ENCODE measurements at places on chromosomes 6 and 20.

DNA sequence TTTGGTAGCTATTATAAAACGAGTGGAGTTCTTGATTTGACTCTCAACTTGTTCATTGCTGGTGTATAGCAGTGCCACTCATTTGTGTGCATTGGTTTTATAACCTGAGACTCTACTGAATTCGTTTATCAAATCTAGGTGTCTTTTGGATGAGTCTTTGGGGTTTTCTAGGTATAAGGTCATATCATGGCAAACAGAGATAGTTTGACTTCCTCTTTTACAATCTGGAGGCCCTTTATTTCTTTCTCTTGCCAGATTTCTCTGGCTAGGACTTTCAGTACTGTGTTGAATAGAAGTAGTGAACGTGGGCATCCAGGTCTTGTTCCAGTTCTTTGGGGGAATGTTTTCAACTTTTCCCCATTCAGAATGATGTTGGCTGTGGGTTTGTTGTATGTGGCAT, 38.8 kb downstream of the SUMO4 start:
- DNase-seq: no peak

GRCh38 chr20:54606380-54606779, 131.0 kb downstream of the DOK5 start:
- no peak for DNase-seq

GRCh38 chr6:1494671-1495070, 105.3 kb downstream of the FOXF2 start:
- DNase-seq: no peak

- DNase-seq: no peak
Observed at GRCh38 chr6:47520282-47520681, 42.7 kb downstream of the CD2AP start.

DNA sequence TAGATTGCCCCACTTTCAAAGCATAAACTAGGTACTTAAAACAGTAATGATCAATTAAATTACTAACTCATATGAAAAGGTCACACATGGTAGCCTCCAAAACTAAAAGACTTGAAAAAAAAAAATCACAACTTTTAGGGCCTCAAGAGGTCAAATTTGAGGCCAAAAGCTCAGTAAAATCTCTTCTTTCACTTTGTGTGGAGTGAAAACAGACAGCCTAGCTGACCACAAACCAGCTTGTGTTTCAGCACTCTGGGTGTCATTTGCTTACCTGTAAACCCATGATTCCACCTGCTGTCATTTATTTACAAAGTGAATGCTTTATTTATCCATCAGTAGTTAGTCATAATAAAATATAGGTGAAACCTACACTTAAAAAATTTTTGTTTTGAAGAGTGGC, 34.0 kb downstream of the GNAS start:
- DNase-seq: no peak

DNA sequence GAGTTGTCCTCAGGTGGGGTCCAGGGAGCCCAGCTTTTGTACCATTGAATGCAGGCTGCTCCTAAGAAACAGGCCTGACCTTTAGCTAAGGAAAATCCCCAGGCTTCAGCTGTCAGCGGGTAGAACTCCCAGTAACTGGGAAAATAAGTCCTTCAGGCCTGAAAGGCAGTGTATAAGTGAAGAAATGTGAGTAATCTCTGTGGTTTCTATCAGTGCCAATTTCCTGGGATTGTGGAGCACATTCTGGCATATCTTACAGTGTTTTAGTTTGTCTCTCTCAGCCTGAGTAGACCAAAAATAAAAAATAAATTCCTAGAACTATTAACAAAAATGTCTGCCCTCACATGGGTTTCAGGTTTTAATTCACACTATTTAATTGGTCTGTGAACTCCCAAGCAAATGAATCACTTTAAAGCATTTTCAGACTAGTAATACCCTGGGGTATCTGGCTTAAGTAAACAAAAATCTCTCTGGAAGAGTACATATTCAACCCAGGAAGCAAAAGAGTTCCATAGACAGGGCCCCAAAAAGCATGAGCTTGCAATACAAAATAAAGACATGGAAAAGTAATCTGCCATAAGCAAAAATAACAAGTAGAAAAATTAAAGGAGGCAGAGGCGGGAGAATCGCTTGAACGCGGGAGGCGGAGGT, 566.2 kb upstream of the NOX3 start:
- peak; percentile 12 for DNase-seq

- DNase-seq: peak; percentile 92
Observed at GRCh38 chr6:16277101-16277981, 39.0 kb downstream of the GMPR start.

DNA sequence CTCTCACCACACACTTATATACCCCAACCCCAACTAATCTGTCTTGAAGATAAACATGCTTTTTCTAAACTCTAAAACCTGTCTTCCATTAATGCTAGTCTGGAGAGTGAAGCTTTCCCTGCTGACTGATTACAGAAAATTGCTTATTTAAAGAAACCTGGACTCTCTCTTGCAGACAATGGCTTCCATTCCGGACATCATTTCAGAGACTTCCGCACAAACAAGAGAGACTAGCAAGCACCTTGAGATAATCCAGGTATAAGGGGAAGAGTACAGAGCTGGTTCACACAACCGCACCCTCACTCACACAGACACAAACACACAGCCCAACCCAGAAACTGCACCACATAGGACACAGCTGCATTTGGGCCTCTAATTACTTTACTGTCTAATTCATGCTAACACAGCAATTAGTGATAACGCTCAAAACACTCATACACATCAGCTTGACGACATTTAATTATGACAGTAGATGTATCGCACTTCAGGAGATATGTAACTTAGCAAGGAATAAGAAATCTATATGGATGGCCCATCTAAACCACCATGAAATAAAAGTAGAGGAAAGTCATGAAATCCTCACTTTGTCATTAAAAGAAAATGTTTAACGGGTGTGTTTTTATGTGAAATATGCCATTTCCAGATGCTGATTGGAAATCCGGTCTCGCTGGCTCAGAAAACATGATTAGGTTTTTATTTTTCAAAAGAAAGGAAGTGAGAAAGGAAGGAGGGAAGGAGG, 138.1 kb upstream of the JARID2 start:
- DNase-seq: no peak

DNA sequence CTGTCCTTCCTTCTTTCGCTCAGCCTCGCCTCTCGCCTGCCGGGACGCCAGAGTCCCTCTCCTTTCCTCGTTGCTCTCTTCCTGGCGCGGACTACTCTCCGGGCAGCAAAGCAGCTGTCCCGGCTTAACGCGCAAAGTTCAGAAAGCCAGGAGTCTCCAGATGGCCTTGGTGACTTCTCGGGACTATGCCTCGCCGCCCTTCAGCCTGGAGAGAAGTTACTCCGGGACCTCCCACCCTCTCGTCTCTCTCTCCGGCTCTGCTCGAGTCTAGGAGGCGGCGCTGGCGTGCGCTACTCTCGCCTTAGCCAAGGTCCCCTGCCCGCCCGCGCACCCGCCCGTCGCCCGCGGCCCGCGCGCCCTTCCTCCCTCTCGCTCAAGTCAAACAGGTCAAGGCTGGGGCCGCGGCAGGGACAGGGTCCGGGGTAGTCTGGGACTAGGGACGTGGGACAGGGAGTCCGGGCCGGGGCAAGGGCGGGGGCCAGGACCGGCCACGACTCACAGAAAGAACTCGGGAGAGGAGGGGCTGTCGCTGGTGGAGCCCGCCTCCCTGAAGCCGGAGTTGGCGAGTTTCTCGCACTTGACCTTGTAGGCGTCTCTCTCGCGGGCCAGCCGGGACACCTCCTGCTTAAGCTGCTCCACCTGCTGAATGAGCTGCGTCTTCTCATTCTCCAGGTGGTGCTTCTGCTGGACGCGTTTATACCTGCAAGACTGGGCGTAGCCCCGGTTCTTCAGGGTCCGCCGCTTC, 1.5 kb downstream of the MAFB start:
- peak; percentile 41 for DNase-seq

- no peak for DNase-seq
Observed at GRCh38 chr20:11377761-11378160, 539.9 kb upstream of the BTBD3 start.

DNA sequence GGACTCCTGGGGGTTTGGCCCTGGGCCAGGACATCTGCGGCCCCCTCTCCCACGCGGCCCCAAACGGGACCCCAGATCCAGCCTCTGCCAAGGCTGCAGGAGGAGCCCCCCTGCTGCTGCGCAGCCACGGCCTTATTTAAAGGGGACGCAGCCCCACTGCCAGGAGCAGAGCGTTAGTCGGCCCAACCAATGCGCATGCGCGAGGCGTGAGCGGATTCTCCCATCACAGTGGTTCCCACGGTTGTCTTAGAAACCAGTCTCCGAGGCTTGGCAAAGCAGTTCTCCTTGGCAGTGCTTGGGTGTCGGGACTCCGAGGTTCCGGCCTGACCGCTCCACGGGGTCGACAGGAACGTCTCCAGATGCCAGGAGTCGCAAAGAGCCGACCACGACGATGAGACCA, 288.3 kb upstream of the ZNF337 start:
- peak; percentile 65 for DNase-seq

GRCh38 chr20:9144643-9145042, 75.8 kb downstream of the PLCB4 start:
- no peak for DNase-seq

- DNase-seq: no peak
Observed at GRCh38 chr6:13397359-13398068, 69.2 kb upstream of the TBC1D7 start.

DNA sequence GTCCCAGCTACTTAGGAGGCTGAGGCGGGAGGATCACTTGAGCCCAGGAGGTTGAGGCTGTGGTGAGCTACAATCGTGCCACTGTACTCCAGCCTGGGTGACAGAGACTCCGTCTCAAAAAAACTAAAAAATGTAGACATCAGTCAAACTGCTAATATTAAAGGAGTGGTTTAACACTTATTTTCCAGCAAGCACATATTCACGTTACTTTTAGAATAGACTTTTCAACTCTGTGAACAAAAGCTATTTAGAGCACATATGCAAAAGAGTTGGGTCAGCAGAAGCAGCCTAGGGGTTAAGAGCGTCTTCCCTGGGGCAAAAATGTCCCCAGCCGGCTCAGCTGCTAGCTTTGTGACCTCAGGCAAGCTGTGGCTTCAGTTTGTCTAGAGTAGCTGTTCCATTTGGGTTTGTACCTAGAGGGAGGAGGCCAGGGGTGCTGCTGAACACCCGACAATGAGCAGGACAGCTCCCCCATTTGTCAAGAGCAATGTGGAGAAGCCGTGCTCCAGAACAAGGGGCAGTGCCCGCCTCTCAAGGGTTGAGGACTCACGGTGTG, 62.5 kb upstream of the PTGIS start:
- no peak for DNase-seq

DNA sequence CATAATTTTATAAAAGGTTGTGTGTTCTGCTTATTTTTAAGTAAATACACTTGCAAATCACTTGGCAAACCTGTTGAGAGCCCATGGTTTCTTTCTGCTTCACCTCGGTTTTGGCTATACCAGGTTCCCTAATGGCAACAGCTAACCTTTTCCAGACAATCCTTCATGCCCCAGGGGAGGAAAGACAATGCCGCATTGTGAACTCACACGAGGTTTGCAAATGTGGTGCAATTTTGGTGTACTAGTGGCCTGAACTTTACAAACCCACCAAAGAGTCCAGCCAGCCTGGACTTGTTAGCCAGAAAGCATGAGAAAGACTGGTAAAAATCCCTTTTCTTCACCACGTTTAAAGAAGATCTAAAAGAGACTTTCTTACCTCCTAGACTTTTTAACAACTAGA, 84.8 kb upstream of the SOX4 start:
- no peak for DNase-seq

DNA sequence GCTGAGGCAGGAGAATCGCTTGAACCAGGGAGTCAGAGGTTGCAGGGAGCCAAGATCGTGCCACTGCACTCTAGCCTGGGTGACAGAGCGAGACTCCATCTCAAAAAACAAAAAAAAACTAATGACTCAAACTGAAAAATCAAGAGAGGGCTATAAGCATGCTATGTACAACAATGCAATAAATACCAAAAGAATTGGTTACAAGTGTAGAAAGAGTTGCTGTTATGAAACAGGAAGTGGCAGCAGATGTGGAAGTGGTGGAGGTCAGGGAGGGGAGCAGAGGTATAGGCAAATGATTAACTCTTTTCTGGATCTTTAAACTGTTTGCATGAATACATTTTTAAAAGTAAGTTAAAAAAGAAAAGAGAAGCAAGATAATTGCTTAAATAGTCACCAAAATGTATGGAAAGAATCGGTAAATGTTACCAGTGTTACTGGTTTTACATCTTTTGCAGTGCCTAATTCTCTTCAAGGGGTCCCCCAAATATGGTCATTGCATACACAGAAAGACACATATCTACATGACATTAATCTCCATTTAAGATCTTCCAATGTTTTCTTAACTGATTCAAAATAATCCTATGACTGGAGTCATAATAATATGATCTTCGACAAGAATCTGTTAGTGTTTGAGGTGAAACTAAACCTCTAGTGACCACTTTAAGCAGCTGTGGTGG, 15.0 kb downstream of the CALHM6 start:
- peak; percentile 31 for DNase-seq

GRCh38 chr6:137795501-137795900, 71.6 kb upstream of the TNFAIP3 start:
- DNase-seq: no peak

- no peak for DNase-seq
Observed at GRCh38 chr6:4849226-4850022, 73.2 kb downstream of the CDYL start.

DNA sequence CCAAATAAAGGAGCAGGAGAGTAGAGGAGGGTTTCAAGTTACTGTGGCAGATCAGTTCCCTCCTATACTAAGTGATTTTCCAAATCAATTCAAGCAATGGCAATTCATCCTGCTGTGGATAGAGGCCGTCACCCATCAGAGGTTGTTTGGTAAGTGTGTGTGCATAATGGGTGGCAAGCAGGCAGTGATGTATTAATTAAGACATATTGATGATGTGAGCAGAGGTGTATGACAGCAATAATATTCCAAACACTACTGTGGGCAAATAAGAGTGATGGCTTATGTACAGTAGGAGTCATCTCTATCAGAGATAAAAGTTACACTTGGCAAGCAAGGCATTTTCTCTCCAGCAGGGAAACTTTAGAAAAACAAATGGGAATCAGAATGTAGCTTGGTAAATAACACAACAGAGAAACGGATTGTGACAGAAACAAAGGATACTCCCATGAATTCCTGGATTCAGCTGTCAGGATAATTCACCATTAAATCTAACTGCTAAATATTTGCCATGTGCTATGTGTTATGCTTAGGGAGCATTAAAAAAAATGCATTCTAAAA, 196.3 kb downstream of the KHDC1L start:
- DNase-seq: no peak

GRCh38 chr6:144897441-144897921, 612.3 kb downstream of the UTRN start:
- DNase-seq: peak; percentile 62

- peak; percentile 76 for DNase-seq
Observed at GRCh38 chr6:36615018-36615761, 21.0 kb downstream of the SRSF3 start.

- no peak for DNase-seq
Observed at GRCh38 chr20:3854462-3854871, 7.8 kb downstream of the MAVS start.

- DNase-seq: peak; percentile 97
Observed at GRCh38 chr20:17849901-17850683, 118.5 kb downstream of the SNX5 start.

- DNase-seq: no peak
Observed at GRCh38 chr6:169370054-169370453, 116.4 kb upstream of the THBS2 start.

All from choroid plexus epithelial cell (primary cell).